ENCODE measurements at places on chromosomes 1 and 21. TPM values are rescaled to one million over a fixed set of nuclear protein-coding genes. Genes with fewer than 3 reads are reported as not detected.

DNA sequence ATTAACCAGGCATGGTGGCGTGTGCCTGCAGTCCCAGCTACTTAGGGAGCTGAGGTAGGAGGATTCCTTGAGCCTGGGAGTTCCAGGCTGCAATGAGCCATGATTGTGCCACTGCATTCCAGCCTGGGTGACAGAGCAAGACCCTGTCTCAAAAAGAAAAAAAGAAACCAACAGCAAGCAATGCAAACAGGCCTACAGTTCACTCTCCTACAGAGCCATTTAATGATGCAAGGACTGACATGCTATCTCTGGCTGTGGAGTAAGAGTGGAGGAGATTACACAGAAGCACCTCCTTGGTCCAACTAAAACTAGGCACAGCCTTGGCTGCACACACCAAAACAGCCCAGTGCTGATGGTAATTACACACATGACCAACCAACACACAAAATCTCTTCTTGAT lies 127.5 kb upstream of the SOD1 start:
- no peak for DNase-seq

DNA sequence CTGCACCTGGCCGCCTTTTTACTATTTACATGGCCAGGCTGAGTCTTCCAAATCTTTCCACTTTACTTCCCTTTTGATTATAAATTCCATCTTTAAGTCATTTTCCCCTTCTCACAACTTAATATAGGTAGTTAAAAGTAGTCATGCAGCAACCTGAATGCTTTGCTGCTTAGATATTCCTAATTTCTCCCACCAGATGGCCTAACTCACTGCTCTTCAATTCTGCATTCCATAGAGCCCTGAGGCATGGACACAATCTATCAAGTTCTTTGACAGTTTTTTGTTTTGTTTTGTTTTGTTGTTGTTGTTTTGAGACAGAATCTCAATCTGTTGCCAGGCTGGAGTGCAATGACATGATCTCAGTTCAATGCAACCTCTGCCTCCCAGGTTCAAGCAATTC lies 21.7 kb upstream of the FAAH start:
- no peak for DNase-seq

GRCh38 chr1:230293390-230293700 lies 132.8 kb downstream of the PGBD5 start:
- no peak for DNase-seq

DNA sequence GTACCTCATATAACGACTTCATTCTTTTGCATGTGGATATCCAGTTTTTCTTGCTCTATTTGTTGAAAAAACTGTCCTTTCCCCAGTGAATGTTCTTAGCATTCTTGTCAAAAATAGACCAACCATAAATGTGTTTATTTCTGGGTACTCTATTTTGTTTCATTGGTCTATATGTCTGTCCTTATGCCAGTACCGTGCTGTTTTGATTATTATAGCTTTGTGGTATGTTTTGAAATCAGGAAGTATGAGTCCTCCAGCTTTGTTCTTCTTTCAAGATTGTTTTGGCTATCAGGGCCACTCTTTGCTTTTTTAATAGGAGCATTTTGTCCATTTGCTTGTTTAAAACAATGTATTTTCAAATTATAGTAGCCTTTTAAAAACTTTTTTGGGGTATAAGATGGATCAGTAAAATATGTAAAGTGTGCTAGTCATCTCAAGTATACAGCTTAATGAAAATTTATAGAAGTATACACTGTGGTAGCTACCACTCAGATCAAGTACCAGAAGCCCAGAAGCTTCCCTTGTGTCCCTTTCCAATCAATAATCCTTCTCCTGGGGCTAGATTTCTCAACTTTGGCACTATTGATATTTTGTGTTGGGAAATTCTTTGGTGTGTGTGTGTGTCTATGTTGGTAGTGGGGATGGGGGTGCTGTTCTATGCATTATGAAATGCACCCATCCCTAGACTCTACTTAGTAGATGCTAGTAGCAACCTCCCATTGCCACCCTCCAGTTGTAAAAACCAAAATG lies 16.8 kb downstream of the MROH7 start:
- DNase-seq: no peak

- DNase-seq: no peak
Measured at GRCh38 chr1:196178083-196178635, 430.1 kb downstream of the KCNT2 start.

DNA sequence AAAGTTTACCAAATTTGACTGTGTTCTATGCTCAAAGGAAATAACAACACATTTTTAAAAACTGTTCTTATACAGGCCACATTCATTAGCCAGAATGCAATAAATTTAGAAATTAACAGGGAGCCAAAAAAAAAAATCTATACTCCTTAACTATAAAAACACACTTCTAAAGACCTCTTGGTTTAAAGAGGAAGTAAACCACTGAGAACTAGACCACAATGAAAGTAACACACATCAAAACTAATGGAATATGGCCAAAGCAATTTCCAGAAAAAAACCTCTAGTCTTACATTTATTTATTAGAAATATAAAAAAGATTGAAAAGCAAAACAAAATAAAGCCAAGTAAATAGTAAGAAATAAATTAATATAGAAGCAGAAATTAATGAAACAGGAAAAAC lies 48.9 kb upstream of the GADD45A start:
- DNase-seq: no peak

DNA sequence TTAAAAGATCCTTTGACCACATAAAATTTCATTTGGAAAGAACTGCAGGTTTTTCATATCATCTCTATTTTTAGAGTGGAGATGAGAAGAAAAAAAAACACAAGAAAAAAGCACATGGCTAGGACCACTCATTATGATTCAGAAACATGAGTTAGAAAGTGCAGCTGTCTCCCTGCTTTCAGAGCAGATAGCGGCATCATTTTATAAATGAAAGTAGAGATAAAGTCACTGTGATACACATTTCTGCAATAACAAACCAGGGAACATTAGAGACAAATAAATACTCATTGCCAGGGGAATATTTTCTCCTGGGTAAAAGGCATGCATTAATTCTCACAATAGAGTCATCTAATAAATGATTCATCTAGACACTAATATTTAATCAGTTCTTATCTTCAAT lies 87.5 kb upstream of the PLPPR4 start:
- no peak for DNase-seq

DNA sequence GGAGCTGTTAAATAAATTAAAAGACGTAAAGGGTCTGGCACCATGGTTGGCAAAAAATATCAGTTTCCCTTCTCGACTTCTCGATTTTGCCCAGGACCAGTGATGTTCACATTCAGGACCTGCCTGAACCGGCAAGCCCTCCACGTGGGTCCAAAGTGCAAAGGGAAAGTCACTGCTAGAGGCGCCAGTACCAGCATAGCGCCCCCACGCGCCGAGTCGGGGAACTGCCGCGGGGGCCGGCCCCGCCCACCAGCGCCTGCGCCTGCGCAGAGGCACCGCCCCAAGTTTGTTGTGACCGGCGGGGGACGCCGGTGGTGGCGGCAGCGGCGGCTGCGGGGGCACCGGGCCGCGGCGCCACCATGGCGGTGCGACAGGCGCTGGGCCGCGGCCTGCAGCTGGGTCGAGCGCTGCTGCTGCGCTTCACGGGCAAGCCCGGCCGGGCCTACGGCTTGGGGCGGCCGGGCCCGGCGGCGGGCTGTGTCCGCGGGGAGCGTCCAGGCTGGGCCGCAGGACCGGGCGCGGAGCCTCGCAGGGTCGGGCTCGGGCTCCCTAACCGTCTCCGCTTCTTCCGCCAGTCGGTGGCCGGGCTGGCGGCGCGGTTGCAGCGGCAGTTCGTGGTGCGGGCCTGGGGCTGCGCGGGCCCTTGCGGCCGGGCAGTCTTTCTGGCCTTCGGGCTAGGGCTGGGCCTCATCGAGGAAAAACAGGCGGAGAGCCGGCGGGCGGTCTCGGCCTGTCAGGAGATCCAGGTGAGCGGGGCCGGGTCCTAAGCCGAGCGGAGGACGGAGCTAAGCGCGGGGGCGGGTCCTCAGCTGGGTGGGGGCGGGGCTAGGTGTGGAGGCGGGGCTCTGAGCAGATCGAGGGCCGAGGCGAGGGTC lies at the start of gene PINK1:
Gene PINK1 (plus strand): TSS at position 269 of the 875 bp plus-strand sequence. CDS start 91 bp downstream, at position 360.
- peak; percentile 29 for DNase-seq

DNA sequence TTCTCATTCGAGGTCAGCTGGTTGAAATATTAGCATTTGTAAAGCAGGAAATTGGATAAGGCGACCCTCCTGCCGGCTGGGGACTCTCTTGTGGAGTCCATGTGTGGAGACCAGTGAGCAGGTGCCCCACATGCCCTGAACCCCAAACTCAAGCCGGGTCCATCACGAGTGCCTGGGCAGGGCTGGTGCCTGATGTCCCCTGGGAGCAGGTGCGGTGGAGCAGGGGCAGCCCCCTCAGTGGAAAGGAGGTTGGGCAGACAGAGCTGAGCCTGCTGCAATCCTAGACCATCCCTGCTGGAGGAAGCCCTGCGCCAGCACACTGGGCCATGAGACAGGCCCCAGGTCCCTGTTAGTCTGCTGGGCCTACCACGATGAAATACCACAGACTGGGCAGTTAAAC lies 395.6 kb downstream of the NPHP4 start:
- DNase-seq: no peak

- no peak for DNase-seq
Measured at GRCh38 chr1:173925306-173926242, 8.4 kb upstream of the SERPINC1 start.

- no peak for DNase-seq
Measured at GRCh38 chr21:40605094-40605493, 241.9 kb downstream of the DSCAM start.

DNA sequence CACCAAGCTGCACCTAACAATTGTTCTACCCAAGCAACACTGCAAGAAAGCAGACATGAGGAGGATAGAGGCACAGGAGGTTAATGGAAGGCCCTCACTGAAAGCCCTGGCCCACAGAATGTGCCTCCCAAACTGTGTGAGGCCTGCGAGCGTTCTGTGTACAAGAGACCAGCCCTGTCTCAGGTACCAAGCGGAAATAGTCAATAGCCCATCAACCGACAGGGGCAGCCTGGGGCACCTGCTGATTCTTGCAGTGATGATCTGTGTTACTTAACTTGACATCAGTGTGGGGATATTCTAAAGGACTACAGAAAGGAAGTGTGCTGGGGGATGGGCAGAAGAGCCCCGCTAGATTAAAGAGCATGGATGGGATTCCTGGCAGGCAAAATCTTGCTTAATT lies 392.4 kb downstream of the KCNH1 start:
- DNase-seq: no peak

The LY9 gene
- polyA plus RNA-seq: 0.49 TPM

The NOS1AP gene
- 0.92 TPM for polyA plus RNA-seq

The PGM1 gene
- 52.7 TPM for polyA plus RNA-seq

The C1orf159 gene
- 12.6 TPM for polyA plus RNA-seq

All from urinary bladder (tissue), 4 donors.